Stimulated activated CD4-positive, alpha-beta T cell treated with anti-CD3 and anti-CD28 coated beads, Interleukin-1b, Interleukin-23, amount 100 ng/mL, for 24 hours (primary cell): ENCODE measurements at places on chromosomes 7 and 10.

GRCh38 chr7:90910136-90910535 is 314.0 kb downstream of the CDK14 start:
- no peak for DNase-seq

GRCh38 chr7:158124671-158125079 is 462.9 kb downstream of the PTPRN2 start:
- no peak for DNase-seq

DNA sequence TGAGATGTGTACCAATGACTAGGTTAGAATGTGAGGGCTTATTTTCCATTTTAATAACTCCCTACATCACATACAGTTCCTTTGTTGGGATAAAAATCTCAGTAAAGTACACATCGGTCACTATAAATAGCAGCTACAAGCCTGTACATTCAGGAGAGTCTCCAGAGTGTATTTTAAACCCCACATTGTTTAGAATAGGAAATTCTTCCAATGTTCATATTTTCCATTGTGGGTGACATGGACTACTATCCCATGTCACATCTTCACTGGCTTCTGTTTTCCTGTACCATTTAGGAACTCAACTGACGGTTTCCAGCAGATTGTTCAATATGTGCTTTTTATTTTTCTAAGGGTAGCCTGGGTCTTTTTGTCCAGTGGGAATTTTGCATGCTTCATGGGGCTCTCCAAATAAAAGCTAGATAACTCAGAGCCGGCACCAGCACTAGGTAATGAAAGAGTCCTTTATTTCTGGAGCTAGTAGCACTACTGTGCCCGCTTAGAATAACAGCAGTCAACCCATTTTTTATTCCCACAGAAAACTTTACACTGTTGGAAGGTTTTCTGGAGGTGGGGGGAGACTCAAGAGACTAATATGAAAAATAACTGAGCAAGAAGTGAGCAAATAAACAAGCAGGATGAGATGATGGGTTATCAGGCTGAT is 100.5 kb downstream of the CALD1 start:
- no peak for DNase-seq

DNA sequence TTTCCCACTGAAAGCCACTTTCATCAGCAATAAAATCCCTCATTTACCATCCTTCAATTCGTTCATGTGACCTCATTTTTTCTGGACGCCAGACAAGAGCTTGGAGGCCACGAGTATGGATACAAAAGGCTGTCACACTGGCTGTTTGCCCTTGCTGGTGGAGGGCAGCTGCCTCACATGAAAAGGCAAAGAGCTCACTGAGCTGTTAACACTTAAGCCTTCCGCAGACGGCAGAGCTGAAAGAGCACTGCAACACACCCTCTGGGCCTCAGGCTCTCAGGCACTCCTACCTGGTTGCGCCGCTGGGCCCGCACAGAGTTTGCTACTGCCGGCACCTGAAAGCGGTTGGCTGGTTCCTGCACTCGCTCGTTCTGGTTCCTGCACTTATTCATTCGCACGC is 193.5 kb downstream of the CFTR start:
- DNase-seq = no peak

GRCh38 chr10:104894681-104895080 is 253.6 kb downstream of the SORCS3 start:
- no peak for DNase-seq

- no peak for DNase-seq
Measured at GRCh38 chr7:138514044-138514443, 54.0 kb downstream of the TRIM24 start.

GRCh38 chr7:104938741-104939390 is 75.1 kb upstream of the KMT2E start:
- no peak for DNase-seq

- DNase-seq = no peak
Measured at GRCh38 chr7:88015309-88015708, 81.3 kb downstream of the ADAM22 start.

DNA sequence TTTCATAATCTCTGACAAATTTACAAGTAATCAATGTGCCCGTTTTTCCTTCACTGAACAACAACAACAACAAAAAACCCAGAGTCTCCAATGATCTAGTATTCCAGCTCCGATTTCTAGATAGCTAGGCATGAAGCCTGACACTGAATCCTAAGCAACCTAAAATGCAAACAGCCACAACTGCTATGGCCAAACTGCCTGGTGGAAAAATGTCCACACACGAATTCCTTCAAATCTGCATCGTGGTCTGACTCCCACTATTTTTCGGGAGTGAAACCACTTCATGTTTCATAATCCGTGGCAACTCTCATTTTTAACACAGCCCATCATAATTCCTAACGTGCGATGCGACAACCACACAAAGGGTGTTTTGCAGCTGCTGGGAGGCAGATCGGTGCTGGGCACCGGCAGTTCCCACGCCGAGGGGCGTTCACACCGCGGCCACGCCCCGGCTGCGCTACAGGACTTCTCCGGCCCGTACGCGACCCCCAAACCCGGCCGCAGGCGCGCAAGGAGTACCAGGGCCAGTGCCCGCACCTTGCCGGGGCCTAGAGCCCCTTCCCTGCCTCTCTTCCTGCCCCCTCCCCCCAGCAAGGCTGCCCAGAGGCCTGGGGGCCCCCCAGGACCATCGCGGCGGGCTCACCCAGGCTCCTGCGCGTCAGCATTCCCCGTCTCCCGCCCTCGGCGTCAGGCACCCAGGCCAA is 814 bp downstream of the RUFY2 start:
- DNase-seq = peak; percentile 14

- DNase-seq = no peak
Measured at GRCh38 chr10:59375990-59376389, 13.6 kb upstream of the FAM13C start.

- no peak for DNase-seq
Measured at GRCh38 chr10:89248990-89249389, 2.6 kb downstream of the LIPA start.

DNA sequence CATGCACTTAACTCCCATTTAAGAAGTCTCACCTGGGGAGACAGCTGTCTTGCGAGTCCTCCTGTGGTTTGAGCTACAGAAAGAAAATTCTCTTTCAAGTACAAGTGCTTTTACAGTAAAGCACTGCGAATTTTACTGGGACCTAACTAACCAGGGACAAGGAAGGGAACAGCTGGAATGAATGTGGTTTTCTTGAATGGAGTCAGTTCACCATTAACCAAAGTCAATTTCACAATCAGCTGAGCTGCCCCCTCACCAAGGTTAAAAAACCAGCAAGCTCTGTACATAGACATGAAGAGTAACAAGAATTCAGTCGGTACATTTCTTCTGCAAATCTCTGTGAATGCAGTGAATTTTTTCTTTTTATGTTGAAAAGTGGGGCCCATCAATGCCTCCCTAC is 56.3 kb downstream of the GFRA1 start:
- DNase-seq = no peak

DNA sequence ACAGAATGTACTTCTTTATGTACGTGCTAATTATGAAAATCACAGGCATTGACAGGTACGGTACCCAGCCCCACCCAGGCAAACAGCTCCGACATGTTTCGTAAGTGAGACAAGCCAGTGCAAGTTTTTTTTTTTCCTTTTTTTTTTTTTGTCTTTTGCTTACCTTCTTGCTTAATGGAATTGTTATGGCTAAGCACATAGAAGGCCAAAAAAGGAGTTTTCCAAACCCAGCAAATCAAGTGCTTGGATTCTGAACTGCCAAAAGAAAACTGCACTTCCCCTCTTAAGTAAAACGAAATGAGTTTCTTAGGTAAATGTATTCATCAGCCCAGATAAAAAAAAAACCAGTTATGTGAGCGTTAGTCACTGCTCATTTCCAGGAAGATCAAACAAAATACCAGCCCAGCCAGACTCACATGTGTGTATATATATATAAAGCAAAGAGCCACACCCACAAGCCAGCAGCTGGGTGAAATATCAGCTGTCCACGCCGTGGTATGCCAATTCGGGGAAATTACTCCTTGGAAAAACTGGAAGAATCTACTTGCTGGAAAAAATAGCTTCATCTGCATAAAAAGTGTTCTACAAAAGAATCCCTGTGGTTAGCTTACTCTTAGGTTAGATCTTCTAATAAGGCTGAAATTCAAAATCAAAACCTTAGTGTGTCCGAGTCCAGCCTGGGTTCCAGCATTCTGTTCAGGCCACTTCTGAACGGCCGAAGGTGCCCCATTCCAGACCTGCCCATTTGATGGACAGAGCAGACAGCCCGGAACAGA is 8.0 kb downstream of the KLF6 start:
- no peak for DNase-seq

DNA sequence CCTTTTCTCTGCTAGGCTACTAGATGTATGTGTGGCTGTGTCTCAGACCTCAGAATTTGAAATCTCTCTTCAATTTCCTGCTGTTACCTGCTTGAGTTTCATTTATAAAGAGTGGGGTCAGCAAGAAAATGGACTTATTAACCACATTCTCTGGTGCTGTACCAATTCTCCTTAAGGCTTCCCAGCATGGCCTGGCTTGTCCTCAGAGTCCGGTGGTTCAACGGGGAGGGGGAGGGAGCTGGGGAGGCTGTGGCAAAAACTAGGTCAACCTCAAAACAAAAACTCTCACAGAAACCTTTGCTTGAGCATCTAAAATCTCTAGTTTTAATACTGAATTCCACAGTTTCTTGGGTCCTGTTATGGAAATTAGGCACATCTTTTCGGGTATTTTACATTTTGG is 389.1 kb upstream of the COBL start:
- no peak for DNase-seq

DNA sequence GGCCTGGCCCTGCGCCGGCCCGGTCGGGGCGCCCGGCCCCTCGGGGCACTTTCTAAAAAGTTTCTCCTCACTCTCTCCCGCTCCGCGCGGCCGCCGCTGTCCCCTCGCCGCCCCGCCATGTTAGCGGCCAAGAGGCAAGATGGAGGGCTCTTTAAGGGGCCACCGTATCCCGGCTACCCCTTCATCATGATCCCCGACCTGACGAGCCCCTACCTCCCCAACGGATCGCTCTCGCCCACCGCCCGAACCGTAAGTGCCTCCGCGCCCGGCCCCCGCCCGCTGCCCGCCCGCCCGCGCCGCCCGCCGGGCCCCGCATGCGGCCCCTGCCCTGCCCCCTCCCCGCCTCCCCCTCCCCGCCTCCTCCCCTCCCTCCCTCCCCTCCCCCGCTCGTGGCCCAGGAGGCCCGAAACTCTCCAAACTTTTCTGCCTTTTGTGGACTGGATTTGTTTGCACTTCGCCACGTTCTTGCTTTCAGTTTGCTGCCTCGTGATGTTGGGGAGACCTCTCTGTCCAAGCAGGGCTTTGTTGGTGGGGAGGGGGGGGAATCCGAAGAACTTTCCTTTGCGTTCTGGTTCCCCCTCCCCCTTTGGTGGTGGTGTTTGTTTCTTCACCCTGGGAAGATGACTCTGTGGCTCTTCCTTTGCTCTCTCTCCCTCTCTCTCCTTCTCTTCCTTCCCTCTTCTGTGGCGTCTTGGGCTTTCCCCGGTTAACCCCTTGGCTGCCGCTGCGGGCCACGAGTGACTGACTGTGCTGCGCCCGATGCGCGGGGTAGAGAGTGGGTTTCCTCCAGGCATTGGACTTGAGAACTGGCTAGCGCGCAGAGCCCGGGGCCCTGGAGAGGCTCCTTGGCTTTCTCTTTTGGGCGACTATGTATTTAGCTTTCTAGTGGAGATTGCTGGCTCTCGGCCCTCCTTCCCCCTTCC is 1.6 kb downstream of the TCF7L2 start:
- DNase-seq = peak; percentile 14

DNA sequence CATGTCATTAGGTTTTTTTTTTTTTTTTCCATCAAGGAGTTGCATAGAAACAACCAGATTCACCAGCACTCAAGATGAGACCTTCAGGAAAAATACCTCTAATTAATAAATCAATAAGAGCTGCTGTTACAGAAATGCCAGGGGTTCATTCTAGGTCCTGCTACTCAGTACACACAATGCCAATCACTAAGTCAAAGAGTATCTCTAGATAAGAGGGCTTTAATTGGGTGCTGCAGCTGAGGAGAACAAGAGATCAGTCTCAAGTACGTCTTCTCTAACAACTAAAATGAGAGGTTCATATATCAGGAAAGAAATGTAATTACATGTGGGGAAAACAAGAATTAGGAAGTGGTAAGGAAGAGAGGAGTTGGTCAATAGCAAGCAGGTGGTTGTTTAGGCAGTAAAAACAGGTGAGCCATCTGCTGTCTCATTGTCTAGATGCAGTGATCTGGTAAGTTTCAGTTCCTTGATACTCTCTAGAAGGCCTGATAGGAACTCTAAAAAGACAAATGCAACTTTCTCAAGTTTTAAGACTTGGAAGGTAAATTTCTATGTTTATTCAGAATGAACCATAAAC is 272.9 kb upstream of the ZWINT start:
- DNase-seq = no peak

DNA sequence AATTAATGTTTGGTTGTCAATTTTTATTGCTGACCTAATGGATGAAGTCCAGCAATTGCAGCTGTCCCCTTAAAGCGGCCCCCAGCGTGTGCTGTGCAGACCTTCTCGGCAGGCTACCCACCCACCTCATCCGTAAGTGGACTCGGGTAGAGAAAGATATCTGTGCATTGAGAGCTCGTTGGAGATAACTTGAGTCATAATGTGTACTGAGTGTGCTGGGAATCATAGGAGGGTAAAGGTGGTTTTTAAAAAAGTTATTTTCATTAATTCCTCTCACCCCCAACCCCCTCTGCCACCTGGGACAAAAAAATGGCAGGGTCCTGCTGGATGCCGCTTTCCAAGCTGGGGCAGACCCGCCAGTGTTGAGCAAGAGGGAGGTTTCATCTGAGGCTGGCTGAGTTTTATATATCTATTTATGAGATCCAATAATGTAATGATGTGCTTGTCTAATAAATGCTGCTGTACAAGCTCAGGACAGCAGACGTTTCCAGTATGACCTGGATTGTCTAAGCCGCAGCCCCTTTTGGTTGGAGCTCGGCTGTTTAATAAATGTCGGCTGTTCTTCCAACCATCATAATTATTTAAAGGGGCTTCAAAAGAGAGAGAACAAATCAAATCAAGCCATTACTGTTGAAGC is 119.1 kb downstream of the NKX6-2 start:
- DNase-seq = no peak

- no peak for DNase-seq
Measured at GRCh38 chr10:89303161-89303560, 1.3 kb downstream of the IFIT2 start.

- no peak for DNase-seq
Measured at GRCh38 chr10:124734311-124735166, 9.6 kb downstream of the FAM53B start.

- no peak for DNase-seq
Measured at GRCh38 chr7:43592326-43592725, 9.4 kb downstream of the STK17A start.
